Transverse colon (tissue), 4 donors: ENCODE measurements at places on chromosomes 5 and 9. TPM values are rescaled to one million over a fixed set of nuclear protein-coding genes. Genes with fewer than 3 reads are reported as not detected.
A peak's percentile ranks its signal among the peaks of the same experiment; 100 is the strongest.

The TAS2R1 gene
- not detected for total RNA-seq

DNA sequence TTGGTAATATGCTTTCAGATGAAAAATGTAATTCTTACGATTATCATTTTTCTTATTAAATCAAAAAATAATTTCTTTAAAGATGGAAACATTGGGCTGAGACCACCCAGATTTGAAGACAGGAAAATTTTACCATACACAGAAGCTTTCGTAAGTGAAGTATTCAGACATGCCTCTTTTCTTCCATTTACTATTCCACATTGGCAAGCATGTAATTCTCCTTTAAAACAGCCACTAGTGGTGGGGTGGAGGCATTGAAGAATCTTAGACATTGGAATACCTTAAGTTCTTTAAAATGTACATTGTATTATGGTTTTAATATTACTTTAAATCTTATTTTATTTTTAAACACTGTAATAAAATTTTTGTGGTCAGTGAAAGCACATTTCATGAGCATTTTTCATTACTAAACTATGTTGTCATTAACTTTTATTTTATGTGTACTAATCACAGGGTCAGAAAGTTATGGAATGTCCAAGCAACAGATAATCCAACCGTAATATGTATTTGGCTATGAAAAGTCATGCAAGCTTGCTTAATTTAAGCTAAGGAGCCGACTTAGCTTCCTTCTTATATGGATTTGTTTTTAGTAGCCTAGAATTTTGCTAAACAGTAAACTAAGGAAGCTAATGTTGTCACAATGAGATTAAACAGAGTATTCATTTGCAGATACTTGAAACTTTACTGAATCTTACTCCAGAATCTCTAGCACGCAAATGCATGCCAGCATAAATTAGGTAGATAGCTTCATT, 97.4 kb upstream of the ALDH1A1 start:
- peaks cover 8% of the 10 kb centered on the region for H3K4me1 ChIP-seq
- H3K4me3 ChIP-seq = no peak overlapping the region
- no peak for DNase-seq
- peak overlapping the region; percentile 36 for H3K27ac ChIP-seq
- H3K36me3 ChIP-seq = no peaks in the 10 kb centered on the region
- H3K27me3 ChIP-seq = no peaks in the 10 kb centered on the region

DNA sequence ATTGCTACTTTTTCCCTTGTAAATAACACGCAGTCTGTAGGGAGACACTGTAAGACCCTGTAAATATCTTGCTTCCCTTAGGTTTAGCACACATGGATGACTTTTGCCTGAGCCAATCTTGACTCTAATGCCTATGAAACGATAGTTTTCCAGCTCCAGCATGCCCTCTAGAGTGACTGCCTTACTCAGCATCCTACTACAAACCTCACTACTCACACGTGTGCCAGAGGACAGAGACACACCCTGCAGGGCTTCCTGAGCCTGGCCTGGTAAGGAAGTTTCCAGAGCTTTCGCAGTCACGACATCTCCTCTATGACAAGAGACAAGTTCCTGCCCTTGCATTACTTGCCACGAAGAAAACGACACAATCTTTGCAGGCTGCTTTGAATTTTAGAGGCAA, 138.1 kb downstream of the ATPSCKMT start:
- no peaks in the 10 kb centered on the region for H3K36me3 ChIP-seq
- H3K4me3 ChIP-seq = no peak overlapping the region
- H3K27ac ChIP-seq = no peak overlapping the region
- no peaks in the 10 kb centered on the region for H3K4me1 ChIP-seq
- no peaks in the 10 kb centered on the region for H3K27me3 ChIP-seq

DNA sequence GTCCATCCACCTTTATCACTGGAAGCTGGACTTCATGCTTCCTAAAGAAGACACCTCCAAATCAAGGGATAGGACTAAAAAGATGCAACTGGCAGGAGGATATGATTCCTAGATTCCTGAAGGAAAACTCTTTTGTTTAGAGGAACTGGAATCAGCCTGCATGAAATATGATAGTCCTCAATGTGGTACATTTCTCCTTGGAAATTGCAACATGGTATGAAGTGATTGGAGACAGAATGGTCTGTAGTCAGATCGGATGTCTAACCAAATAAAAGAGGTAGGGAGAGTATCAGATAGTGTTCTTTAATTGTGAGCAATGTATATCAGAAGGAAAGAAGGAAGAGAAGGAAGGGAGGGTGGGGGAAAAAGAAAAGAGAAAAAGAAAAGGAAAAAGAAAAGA, 116.1 kb upstream of the FSTL4 start:
- H3K36me3 ChIP-seq = no peaks in the 10 kb centered on the region
- H3K4me1 ChIP-seq = no peaks in the 10 kb centered on the region
- H3K4me3 ChIP-seq = no peak overlapping the region
- no peaks in the 10 kb centered on the region for H3K27me3 ChIP-seq
- DNase-seq = no peak

DNA sequence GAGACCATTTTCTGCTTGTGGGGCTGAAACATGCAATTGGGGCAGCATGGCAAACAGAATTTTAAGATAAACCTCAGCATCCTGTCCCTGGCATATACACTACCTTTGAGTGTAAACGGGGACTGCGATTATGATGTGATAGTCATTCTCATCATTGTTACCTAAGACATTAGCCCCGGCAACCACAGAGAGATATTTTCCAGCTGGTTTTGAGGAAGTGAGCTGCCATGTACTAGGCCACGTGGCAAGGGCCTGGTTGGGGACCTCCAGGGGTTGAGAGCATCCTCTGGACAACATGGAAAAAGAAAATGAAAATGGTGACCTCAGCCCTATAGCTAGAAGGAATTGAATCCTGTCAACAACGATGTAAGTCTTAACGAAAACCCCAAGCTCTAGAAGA, 623.6 kb upstream of the CDH18 start:
- no peak for DNase-seq
- no peak overlapping the region for H3K4me3 ChIP-seq
- no peaks in the 10 kb centered on the region for H3K27me3 ChIP-seq
- H3K36me3 ChIP-seq = no peaks in the 10 kb centered on the region
- no peaks in the 10 kb centered on the region for H3K4me1 ChIP-seq
- H3K27ac ChIP-seq = no peak overlapping the region

- no peaks in the 10 kb centered on the region for H3K27me3 ChIP-seq
- H3K27ac ChIP-seq = no peak overlapping the region
- H3K4me1 ChIP-seq = no peaks in the 10 kb centered on the region
- no peak overlapping the region for H3K4me3 ChIP-seq
- DNase-seq = no peak
- no peaks in the 10 kb centered on the region for H3K36me3 ChIP-seq
Measured at GRCh38 chr5:132003170-132003744, 8.2 kb downstream of the ACSL6 start.

DNA sequence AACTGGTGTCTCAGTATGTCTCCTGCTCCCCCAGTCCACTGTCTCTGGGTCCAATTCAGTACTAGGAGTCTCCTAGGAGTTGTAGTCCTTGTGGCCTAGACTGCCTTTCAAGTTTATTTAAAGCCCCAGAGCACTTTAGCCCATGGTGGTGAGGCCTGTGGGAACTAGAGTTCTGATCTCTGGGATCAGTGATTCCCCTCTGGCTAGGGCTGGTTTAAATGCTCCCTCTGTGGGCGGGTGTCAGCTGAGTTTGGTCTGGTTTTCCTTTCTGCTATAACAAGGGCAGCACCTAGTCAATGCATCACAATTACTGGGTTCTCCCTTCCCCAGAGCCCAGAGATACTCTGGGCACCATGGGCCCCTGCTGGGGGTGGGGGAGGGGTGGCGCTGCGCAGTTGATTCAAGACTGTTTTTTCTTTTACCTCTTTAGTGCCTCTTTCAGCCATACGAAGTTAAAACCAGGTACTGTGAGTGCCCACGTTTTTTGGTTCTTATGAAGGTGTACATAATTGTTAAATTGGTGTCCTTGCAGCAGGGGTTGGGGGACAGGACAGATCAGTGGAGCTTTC, 9.3 kb upstream of the SLC36A3 start:
- DNase-seq = no peak
- no peak overlapping the region for H3K4me3 ChIP-seq
- H3K27ac ChIP-seq = no peak overlapping the region
- no peaks in the 10 kb centered on the region for H3K36me3 ChIP-seq

DNA sequence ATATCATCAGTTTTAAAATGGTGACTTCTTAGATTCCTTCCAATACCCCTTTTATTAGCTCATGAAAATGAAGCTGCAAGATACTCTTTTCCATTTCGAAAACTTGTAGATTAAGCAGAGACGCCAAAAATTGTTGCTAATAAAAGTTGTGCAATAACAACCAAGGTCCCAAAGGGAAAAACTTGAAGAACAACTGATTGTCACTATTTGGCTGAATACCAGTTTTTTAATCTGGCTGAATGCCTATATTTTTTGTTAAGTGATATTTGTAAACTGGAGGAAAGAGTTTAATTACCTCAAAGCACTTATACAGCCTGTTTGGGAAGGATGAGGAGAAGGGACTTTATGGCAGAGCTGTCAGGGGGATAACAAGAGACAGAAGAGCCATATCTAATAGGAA, 14.6 kb downstream of the C5orf58 start:
- no peak for DNase-seq
- H3K36me3 ChIP-seq = no peaks in the 10 kb centered on the region
- no peak overlapping the region for H3K4me3 ChIP-seq
- H3K27me3 ChIP-seq = no peaks in the 10 kb centered on the region
- H3K27ac ChIP-seq = no peak overlapping the region

DNA sequence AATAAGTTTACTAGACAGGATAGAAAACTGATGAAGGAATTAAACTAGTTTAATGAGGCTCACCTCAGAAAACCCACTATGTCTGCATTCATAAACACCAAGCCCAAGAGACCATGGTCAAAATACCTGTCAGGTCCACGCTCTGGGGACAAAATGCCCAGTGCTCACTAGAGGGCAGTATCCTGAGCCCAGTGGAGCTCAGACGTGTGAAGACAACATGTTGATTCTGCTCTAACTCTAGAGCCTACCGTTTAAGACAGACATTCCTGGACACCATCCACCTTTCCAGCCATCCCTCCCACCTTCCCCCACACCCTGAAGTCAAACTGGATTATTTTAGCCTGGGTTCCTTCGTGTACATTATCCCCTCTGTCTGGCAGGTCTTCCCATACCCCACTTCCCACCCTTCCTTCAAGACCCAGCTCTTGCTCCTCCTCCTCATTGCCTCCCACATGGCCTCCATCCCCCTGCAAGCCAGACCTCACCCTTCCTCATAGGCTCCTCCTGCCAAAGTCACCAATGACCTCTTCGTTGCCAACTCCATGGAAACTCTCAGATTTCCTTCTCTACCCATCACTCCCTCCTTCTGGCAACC, 142.3 kb upstream of the FSTL4 start:
- H3K36me3 ChIP-seq = no peaks in the 10 kb centered on the region
- H3K27ac ChIP-seq = no peak overlapping the region
- H3K4me3 ChIP-seq = no peak overlapping the region

GRCh38 chr5:122310889-122311288, 1.1 kb upstream of the SNCAIP start:
- peaks cover 9% of the 10 kb centered on the region for H3K4me1 ChIP-seq
- DNase-seq = no peak

- H3K4me3 ChIP-seq = no peak overlapping the region
- H3K27ac ChIP-seq = no peak overlapping the region
- DNase-seq = no peak
- no peaks in the 10 kb centered on the region for H3K36me3 ChIP-seq
- H3K27me3 ChIP-seq = peaks cover 24% of the 10 kb centered on the region
Measured at GRCh38 chr5:44384816-44385215, 4.4 kb downstream of the FGF10 start.

DNA sequence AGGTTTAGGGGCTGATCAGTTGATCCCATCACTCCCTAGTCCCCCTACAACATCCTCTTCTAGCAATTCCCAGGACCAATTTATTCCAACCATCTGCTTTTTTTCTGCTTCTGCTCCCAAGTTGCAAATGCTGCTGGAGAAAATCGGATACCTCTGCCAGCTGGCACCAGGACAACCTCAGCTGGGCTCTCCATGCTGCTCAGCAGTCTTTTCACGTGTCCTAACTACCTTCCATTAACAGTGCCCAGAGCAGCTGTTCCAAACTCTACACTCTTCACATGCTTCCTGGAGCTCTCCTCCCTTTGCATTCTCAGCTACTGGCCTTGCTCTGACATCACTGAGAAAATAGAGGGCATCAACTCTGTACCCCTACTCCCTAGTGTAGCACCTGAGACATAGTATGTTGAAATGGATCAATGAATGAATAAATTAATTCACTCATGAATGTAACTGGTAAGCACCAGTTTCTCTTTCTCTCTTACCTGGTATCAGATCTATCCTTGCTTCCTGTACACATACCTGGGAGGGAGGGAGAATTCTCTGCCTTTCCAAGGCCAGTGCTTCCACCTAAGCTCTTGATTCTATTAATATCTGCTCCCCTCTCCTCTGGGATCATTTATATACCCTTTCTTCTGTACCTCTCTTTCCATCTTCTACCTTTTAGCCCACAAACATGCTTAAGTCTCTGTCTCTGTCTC, 191.0 kb downstream of the RAB3C start:
- H3K4me1 ChIP-seq = no peaks in the 10 kb centered on the region
- no peak for DNase-seq
- H3K4me3 ChIP-seq = no peak overlapping the region
- H3K36me3 ChIP-seq = no peaks in the 10 kb centered on the region
- no peaks in the 10 kb centered on the region for H3K27me3 ChIP-seq

GRCh38 chr5:178387061-178387855, 154.7 kb upstream of the PHYKPL start:
- DNase-seq = no peak
- H3K4me1 ChIP-seq = no peaks in the 10 kb centered on the region
- no peak overlapping the region for H3K4me3 ChIP-seq
- H3K27me3 ChIP-seq = peaks cover 10% of the 10 kb centered on the region
- no peak overlapping the region for H3K27ac ChIP-seq

- peak overlapping the region; percentile 59 for H3K27ac ChIP-seq
- no peak overlapping the region for H3K4me3 ChIP-seq
- no peaks in the 10 kb centered on the region for H3K27me3 ChIP-seq
- no peak for DNase-seq
Measured at GRCh38 chr9:27150746-27151406, 41.9 kb downstream of the TEK start.

DNA sequence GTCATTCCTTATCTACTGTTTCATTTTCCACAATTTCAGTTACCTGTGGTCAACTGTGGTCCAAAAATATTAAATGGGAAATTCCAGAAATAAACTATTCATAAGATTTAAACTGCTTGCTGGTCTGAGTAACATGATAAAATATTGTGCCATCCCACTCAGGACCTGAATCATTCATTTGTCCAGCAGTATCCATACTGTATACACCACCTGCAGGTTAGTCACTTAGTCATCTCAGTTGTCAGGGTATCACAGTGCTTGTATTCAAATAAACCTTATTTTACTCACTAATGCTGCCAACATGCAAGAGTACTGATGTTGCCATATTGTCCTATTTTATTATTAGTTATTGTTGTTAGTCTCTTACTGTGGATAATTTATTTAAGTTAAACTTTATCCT, 139.7 kb downstream of the FBXO4 start:
- H3K4me1 ChIP-seq = no peaks in the 10 kb centered on the region
- H3K36me3 ChIP-seq = no peaks in the 10 kb centered on the region
- H3K27ac ChIP-seq = no peak overlapping the region
- no peaks in the 10 kb centered on the region for H3K27me3 ChIP-seq
